ENCODE measurements at places on chromosomes 6 and 20. TPM values are rescaled to one million over a fixed set of nuclear protein-coding genes. Genes with fewer than 3 reads are reported as not detected.
A peak's percentile ranks its signal among the peaks of the same experiment; 100 is the strongest.

DNA sequence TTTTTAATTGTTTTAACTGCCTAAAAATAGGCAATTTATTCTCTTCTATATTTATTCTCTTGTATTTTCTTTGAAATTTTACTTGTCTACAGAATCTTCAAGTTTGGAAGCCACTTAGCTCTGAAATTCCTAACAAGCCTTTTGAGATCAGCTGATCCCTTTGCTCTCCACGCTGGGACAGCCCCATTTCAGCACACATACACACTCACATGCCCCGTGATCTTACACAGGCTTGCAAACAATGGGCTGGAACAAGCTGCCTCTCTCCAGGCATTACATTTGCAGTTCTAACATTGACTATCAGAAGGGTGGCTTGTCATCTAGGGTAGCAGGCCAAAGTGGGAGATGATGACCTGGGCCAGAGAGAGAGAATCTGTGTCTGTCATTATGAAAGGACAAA is 62.1 kb upstream of the RAB32 start:
- DNase-seq = no peak

DNA sequence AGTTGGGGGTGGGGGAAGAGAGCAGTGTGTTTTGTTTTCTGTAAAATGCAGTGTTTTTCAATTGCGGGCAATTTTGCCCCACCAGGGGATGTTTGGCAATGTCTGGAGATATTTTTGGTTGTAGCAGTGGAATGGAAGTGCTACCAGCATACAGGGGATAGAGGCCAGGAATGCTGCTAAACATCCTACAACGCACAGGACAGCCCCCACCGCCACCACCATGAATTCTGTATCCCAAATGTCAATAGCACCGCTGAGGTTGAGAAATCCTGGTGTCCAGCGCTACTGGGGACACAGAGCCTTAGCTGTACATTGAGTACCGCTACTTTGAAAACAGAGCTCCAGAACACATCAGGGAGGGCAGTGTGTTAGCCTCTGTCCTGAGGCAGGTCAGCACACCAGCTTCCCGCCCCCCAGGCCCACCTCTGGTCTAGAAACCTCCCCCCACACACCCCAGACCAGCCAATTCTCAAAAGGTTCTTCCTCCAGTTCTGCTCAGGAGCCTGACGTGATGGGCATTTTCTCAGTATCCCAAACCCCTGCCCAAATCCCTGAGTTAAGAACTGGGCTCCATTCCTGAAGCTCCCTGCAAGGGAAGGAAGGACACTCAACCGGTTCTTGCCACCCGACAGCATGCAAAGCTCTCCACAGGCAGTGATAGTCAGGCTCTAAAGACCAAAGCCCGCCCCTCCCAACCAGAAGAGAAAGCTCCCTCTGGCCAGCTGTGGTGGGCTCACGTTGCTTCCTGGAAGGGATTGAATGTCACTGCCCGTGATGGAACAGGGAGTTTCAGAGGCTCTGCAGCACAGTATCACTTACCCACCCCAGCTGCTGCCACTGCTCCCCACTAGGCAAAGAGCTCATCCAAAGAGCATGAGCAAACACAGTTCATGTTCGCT is 321.5 kb upstream of the JARID2 start:
- no peak for DNase-seq

DNA sequence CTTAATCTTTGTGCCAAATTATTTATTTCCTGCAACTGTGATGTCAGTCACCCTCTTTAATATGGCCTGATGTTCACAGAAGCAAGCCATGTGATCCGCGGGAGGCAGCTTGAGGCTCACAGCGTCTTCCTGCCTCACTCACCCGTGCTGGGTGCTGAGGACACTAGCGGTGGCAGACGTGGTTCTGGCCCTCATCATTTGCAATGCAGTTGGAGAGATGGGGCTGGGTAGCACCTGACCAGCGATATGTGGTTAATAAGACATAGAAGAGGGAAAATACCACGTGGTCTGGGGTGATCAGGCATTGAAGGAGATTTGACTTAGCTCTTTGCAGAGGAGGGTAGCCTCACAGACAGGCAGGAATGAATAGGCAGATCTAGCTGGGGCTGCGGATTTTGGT is 264.7 kb downstream of the TMEM242 start:
- DNase-seq = no peak

- no peak for DNase-seq
Measured at GRCh38 chr20:20427227-20427864, 59.4 kb downstream of the INSM1 start.

The RNF217 gene
- total RNA-seq = 32.3 TPM

DNA sequence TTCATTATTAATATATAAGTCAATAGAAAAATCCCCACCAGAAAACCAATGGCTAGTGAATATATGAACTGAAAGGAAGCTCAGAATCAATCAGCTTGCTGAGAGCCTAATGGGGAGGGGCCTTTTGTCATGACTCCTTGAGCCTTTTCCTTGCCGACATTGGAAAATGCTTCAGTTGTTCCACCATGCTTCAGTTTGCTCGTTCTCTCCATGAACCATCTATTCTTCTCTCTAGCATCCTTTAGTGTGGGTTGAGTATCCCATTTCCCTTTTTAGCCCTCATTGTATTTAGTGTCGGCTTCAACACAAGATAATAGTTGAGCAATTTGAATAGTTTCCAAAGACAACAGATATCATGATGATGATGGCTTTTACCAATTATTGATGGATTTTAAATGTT is 139.9 kb downstream of the ADGRG6 start:
- no peak for DNase-seq

GRCh38 chr6:39951716-39952115 is 17.5 kb upstream of the MOCS1 start:
- DNase-seq = no peak

- DNase-seq = no peak
Measured at GRCh38 chr20:49979030-49979832, 3.5 kb upstream of the SNAI1 start.

The AIF1 gene
- 2.6 TPM for total RNA-seq

DNA sequence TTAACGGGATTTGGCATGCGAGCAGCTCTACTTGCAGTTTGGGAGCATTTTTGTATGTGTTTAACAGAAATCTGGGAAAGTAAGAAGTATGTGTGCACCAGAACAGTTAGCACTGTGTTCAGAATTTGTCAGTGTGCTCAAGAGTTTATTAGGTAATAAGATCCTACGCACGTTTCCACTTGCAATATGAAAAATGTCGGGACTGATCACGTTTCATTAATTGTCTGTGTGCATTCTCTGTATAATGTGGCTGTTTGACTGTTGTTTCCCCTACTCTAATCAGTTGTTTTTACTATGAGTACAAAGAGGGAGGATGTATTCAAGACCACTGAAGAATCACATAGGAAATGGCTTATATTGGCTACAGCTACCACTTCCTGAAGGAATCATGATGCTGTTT is 349.7 kb upstream of the POU3F2 start:
- no peak for DNase-seq

The ETV7 gene
- 5.9 TPM for total RNA-seq

The C20orf141 gene
- not detected for total RNA-seq

GRCh38 chr20:44215125-44215524 is 4.6 kb upstream of the OSER1 start:
- no peak for DNase-seq

DNA sequence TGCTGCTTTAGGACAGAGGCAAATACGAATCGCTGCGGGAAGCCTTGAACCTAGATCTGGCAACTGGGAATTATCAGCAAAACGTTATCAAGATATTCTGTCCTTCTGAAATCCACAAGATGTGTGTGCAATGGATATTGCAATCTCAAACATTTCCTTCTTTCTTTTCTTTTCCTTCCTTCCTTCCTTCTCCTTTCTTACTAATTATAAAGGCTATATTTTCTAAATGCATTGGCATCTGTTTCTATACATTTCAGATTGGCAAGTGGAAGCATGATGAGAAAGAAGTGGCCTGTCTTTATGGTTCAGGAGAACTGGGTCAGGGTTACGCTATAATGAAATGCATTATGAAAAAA is 2.0 kb downstream of the TAGAP start:
- no peak for DNase-seq

DNA sequence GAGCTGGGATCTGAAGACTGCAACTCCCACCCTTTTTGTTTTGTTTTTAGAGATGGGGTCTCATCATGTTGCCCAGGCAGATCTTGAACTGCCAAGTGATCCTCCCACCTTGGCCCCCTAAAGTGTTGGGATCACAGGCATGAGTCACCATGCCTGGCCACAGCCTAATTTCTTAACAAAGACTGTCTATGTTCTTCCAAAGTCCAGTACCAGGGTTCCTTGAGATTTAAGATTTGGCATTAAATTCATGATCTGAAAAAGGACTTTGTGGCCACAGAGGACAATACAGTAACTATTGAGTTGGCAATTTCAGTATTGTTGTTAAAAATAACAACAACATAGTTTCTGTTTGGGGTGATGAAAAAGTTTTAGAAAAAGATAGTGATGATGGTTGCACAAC is 28.7 kb upstream of the BEND3 start:
- no peak for DNase-seq

GRCh38 chr6:8383584-8383983 is 51.8 kb downstream of the SLC35B3 start:
- no peak for DNase-seq

- no peak for DNase-seq
Measured at GRCh38 chr6:156719395-156719719, 57.8 kb upstream of the ARID1B start.

DNA sequence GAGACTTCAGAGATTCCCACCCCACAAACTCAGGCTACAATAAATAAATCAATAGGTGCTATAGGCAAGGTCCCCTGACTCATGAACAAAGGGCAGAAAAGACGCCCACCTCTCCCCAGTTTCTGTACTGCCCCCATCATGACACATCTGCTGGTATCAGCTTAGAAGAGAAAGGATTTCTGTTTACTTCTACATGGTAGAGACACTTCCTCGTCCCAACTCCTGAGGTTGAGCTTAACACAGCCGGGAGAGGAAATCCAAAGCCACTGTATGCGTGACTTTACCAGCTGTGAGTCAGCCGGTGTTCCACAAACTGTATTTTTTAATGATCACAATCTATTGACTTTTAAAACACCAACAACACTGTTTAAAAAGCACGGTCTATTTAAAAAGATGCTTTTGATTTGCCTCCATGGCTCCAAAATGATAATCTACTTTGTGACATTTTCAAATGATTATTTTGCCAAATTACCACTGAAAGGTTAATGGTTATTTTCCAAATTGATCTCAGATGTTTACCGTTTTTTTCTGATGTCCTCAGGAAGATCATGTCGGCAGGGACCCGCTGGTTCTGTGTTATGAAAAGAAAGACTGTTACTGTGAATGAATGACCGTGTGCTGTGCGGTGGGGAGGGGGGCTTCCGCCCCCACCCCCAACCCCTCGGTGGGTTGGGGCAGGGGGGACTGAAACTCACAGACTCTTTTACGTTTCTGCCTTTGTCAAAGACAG is 72.5 kb downstream of the ATP9A start:
- DNase-seq = peak; percentile 24

GRCh38 chr20:42267793-42268384 is 649.7 kb upstream of the CHD6 start:
- DNase-seq = no peak

- DNase-seq = no peak
Measured at GRCh38 chr6:36025932-36026327, 1.5 kb upstream of the SLC26A8 start.

- no peak for DNase-seq
Measured at GRCh38 chr6:47701363-47701762, 3.0 kb downstream of the ADGRF4 start.

DNA sequence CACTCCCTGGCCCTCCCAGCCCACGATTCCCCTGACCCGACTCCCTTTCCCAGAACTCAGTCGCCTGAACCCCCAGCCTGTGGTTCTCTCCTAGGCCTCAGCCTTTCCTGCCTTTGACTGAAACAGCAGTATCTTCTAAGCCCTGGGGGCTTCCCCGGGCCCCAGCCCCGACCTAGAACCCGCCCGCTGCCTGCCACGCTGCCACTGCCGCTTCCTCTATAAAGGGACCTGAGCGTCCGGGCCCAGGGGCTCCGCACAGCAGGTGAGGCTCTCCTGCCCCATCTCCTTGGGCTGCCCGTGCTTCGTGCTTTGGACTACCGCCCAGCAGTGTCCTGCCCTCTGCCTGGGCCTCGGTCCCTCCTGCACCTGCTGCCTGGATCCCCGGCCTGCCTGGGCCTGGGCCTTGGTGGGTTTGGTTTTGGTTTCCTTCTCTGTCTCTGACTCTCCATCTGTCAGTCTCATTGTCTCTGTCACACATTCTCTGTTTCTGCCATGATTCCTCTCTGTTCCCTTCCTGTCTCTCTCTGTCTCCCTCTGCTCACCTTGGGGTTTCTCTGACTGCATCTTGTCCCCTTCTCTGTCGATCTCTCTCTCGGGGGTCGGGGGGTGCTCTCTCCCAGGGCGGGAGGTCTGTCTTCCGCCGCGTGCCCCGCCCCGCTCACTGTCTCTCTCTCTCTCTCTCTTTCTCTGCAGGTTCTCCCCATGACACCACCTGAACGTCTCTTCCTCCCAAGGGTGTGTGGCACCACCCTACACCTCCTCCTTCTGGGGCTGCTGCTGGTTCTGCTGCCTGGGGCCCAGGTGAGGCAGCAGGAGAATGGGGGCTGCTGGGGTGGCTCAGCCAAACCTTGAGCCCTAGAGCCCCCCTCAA is at the start of gene LTA:
TSS of gene LTA (plus strand) at position 249 of the 871 bp plus-strand sequence. CDS start at position 703, 454 bp downstream.
- no peak for DNase-seq

The CCN6 gene
- total RNA-seq = 1.0 TPM

DNA sequence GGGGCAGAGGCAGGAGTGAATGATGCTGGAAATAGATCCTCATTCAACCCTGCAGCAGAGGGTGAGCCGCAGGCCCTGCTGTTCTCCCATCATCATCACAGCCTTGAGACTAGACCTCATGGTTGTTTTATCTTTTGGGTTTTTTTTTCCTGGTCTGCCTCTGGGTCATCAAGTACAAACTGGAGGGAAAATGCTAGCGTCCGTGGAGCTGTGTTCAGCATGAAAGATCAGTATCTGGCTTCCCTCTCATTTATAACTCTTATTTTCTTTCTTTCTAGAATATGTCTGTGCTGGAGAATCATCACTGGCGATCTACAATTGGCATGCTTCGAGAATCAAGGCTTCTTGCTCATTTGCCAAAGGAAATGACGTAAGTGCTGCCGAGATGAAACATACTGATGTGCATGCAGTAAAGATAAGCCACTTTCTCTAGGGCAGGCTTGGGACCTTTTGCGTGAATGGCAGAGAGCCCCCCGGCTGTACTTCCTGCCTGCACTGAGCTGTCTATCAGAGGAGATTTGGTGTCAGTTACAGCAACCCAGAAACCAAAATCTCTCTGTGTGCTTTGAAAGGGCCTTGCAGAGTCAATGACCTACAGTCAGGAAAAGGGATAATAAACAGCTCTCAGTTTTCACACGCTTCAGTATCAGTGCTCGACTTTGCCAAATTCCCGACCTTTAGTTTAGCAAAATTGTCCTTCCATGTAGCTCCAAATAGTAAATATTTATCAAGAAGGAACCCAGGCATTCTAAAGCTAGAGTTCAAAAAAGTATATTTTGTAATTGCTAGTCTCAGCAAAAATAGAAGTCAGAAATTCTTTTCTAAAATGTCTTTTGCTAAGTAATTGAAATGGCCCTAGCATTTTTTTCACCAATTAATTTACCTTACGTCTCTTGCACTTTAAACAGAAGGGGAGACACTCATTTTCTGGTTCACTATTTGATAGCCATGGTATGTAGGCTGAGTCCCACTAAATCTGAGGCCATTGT is 76.3 kb downstream of the MTFR2 start:
- no peak for DNase-seq

- DNase-seq = no peak
Measured at GRCh38 chr20:40892642-40893041, 136.0 kb upstream of the TOP1 start.

Data from suprapubic skin (tissue), 4 donors.